Hair follicular keratinocyte (primary cell): ENCODE measurements at places on chromosomes 2 and 18. TPM values are rescaled to one million over a fixed set of nuclear protein-coding genes. Genes with fewer than 3 reads are reported as not detected.

Gene LRATD1
- 6.3 and 8.1 TPM in 2 replicates for total RNA-seq

Gene NETO1
- 0.19 and 0.47 TPM in 2 replicates for total RNA-seq

Gene SIGLEC15
- total RNA-seq: 0.15 and 0.62 TPM in 2 replicates

Gene CYBRD1
- 12.3 and 22.3 TPM in 2 replicates for total RNA-seq

Gene ASIC4
- total RNA-seq: 0.16 TPM in 1 of 2 replicates, not detected in the other

Gene LIMS2
- total RNA-seq: not detected in 2 replicates

Gene RSAD2
- total RNA-seq: not detected in 2 replicates

Gene SPP2
- total RNA-seq: not detected in 2 replicates

Gene CFAP221
- total RNA-seq: not detected in 2 replicates

Gene ZNF804A
- total RNA-seq: 0.11 TPM in 1 of 2 replicates, not detected in the other

Gene SNTG2
- total RNA-seq: 0.55 TPM in 1 of 2 replicates, not detected in the other

Gene ERICH2
- total RNA-seq: 0.55 and 1.4 TPM in 2 replicates

Gene ELOA2
- not detected in 2 replicates for total RNA-seq

Gene ROCK2
- total RNA-seq: 14.1 and 17.2 TPM in 2 replicates

Gene IL18R1
- 2.0 and 2.1 TPM in 2 replicates for total RNA-seq

Gene TANC1
- total RNA-seq: 17.3 and 19.3 TPM in 2 replicates

Gene LRP2
- total RNA-seq: not detected in 2 replicates

Gene ERLEC1
- 53.3 and 60.8 TPM in 2 replicates for total RNA-seq

Gene ATP5F1A
- total RNA-seq: 552 and 703 TPM in 2 replicates

Gene PSMD14
- 117 and 128 TPM in 2 replicates for total RNA-seq

Gene RAB12
- 53.6 TPM in 2 replicates for total RNA-seq

Gene CHST9
- 0.16 TPM in 1 of 2 replicates, not detected in the other for total RNA-seq

Gene LRRFIP1
- total RNA-seq: 59.2 and 72.9 TPM in 2 replicates
